Stimulated activated CD4-positive, alpha-beta T cell treated with anti-CD3 and anti-CD28 coated beads, Interleukin-12 subunit alpha, Interleukin-12 subunit beta, amount 100 ng/mL, for 4 hours (primary cell): ENCODE measurements at places on chromosomes 3 and 15.

DNA sequence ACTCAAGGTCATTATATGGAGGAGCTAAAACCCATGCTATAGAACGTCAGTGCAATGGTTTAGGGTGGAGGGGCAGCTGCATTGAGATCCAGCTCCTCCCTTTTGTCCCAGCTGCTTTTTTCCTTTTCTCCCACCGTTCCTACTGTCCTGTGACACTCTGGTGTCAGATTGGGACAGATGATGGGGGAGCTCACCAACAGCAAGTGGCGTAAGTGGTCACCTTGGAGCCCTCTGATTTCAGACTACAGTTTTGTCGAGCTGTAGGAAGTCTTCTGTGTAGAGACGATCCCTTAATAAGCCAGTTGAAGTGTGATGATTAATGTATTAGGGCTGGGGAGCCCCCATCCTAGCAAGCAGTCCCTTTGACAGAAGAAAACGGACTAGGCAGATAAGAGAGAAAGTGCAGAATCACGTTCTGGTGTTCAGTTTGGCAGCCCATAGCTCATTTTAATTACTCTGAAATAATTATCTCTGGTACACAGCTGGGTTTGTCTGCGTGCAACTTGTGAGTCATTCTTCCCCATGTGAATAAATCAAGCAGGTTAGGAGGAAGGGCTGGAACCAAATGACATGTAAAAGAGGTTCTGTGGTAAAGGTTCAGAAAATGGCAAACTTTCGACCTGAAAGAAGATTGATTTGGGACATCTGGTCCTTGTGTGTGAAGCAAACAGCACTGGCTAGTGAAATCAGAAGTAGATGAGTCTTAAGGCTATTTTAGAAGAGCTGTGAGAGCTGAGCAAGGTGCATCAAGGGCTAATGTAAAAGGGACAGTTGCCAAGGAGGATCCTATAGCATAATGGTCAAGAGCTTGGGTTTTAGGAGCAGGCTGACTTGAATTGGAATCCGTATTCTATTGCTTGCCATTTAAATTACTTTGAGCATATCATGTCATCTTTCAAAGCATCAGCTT lies 241.4 kb downstream of the EDEM1 start:
- no peak for DNase-seq

- no peak for DNase-seq
Observed at GRCh38 chr15:51731549-51732267, 5.7 kb downstream of the LYSMD2 start.

- no peak for DNase-seq
Observed at GRCh38 chr3:46931631-46932331, 44.8 kb downstream of the CCDC12 start.

DNA sequence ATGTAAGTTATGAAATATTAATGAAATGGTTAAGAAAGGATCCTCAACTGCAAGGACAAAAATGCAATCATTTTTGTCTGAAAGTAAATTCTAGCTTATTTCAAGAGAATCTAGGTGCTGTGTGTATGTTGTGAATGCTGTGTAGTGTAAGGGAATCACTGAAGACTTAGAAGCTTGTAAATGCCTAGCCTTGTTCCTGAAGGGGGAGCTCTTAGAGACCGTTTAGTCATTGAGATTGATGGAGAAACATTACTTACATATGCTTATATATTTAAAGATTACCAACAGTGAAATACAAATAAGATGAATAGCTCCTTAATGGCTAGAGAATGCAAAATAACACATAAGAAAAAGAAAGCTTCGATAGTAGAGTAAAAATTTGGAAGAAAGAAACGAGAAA lies 67.9 kb downstream of the CNTN4 start:
- no peak for DNase-seq

GRCh38 chr3:112623213-112623612 lies 17.7 kb downstream of the CCDC80 start:
- DNase-seq, result no peak

DNA sequence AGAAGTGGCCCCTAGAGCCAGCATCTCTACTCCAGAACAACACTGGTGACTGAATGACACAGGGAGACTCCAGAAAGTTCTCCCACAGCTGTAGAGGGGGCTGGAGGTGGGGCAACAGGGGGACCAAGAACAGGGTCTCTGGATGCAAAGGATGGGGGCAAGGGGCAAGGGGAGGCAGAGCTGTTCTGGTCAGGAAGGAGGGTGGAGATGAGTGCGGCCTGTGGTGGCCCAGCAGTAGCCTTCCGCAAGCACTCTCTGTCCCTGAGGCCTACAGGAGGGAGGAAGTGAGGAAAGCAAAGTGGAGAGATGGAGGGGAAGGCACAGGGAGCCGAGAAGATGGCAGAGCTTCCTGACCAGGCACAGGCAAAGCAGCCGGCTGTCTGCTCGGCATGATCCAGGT lies 56.5 kb downstream of the HOMER2 start:
- no peak for DNase-seq

- no peak for DNase-seq
Observed at GRCh38 chr3:43512754-43513404, 108.9 kb downstream of the ANO10 start.

- no peak for DNase-seq
Observed at GRCh38 chr3:198032039-198032936, 72.3 kb downstream of the LMLN start.

- no peak for DNase-seq
Observed at GRCh38 chr3:195893044-195893395, 15.3 kb downstream of the TNK2 start.

GRCh38 chr15:79858469-79858868 lies 38.3 kb downstream of the MTHFS start:
- no peak for DNase-seq

DNA sequence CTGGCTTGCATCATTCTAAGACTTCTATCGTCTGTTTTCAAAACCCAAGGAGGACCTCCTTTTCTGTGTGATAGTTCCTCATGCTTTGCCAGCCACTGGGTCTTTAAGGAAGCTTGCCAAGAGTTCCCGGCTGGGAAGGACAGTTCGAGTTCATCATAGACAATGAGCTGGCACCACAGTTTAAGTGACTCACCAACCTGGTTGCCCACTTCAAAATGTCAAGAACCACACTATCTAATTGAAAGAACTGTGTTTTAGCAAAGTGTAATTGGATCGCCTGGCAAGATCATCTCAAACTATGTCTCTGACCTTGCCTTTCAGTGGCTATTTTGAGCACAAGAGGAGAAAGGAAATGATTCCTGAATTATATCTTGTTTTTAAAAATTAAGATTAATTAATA lies 27.9 kb downstream of the SOX2 start:
- DNase-seq, result no peak

GRCh38 chr15:75177360-75178071 lies 24.2 kb upstream of the C15orf39 start:
- DNase-seq, result no peak

GRCh38 chr3:11717768-11718636 lies 74.3 kb upstream of the VGLL4 start:
- DNase-seq, result no peak

DNA sequence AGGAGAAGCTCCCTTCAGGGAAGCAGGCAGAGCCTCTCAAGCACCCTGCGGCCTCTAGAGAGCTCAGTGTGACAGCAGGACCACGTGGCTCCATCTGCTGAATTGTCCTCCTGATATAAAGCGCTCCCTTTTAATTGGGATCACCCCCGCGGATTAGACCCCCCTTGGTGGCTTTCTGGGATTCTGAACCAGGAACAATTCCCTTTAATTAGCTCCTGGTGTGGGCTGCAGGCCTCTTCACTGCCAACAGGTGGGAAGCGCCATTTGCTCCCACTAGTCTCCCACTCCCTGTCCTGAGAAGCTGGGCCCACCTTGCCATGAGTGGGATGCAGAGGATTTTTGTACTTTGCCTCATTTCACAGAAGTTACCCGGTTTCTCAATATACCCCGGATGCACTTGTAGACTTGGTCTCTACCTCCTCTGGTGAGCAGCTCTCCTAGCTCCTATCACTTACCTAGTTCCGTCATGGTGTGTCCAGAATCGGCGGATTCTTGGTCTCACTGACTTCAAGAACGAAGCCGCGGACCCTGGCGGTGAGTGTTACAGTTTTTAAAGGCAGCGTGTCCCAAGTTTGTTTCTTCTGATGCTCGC lies 592 bp downstream of the PGPEP1L start:
- DNase-seq, result no peak

- DNase-seq, result no peak
Observed at GRCh38 chr3:132256989-132257388, 60.2 kb upstream of the ACP3 start.

GRCh38 chr3:151476344-151477018 lies 15.6 kb upstream of the IGSF10 start:
- no peak for DNase-seq

DNA sequence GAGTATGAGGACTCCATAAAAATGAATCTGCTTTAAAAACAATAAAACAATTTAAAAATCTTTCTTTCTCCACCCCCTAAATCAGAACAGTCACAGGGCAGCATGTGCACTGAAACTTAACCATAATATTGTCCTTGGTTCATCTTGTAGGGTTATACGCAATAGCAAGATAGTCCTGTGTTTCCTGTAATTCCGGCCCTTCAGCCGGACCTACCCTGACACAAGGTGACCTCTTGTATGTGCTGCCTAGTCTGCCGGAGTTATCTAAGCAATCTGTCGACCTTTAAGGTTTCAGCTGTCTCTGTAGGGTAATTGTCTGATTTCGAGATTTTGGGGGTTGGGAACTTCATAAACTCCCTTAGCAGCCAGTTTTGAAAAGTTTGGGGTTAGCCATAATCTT lies 99.9 kb downstream of the DHX36 start:
- DNase-seq, result no peak

DNA sequence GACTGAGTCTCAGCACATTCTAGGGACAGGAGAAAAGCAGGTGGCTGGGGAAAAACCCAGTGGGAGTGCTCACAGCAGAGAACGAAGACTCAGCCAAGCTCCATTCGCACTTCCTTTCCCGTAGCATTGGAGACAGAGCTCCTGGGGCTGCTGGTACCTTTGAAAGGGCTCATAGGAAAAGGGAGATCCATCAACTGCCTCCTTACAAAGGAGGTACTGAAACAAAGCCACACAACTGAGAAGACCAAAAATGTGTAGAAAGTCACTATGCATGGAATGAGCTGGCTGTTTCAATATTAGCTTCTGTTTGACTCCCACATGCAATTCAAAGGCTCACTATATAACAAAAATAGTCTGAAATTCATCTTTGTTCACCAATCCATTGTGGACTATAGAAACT lies 16.9 kb downstream of the STIMATE start:
- no peak for DNase-seq

DNA sequence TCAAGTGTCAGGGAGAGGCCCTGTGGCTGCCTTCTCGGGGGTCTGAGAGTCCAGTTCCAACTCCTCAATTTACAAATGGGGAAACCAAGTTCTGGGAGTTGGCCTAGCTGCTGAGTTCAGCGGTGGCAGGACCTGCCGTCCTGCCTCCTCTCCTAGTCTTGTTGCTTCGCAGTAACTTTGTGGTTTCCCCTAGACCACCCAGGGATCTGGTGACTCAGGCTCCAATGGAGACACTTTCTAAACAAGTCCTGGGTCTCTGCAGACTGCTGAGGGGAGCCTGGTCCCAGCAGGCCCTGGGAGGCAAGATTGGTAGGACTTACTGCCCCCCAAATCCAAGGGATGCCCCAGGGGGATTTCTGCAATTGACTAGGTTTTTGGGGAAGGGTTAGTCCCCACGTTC lies 83.6 kb downstream of the SMAD6 start:
- no peak for DNase-seq

- DNase-seq, result no peak
Observed at GRCh38 chr3:189630767-189631372, 319 bp upstream of the TP63 start.

- no peak for DNase-seq
Observed at GRCh38 chr3:113714702-113715101, 18.3 kb upstream of the USF3 start.

GRCh38 chr3:184282941-184283340 lies 7.1 kb downstream of the ECE2 start:
- no peak for DNase-seq

DNA sequence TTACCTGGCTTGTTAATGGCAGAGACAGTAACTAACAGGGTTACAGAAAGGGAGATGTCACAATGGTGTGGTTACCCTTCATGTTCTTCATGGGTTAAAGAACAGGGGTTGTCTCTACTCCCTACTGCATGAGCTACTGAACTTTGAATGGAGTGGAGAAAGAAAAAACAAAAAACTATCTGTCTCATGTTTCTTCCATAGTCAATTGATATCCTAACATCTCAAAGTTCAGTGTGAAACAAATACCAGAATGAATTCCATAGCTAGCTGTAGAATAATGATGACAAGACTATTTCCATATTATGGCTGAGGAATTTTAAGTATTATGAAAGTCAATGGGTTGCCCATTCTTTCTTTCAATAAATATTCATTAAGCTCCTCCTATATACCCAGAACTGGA lies 161.3 kb upstream of the LPP start:
- no peak for DNase-seq

GRCh38 chr15:72968531-72968922 lies 83.7 kb upstream of the NEO1 start:
- DNase-seq, result no peak

- DNase-seq, result no peak
Observed at GRCh38 chr15:68317281-68318007, 39.9 kb downstream of the FEM1B start.

- DNase-seq, result no peak
Observed at GRCh38 chr15:57890351-57890750, 175.2 kb downstream of the ALDH1A2 start.

GRCh38 chr3:20523293-20523692 lies 337.3 kb upstream of the SGO1 start:
- DNase-seq, result no peak

DNA sequence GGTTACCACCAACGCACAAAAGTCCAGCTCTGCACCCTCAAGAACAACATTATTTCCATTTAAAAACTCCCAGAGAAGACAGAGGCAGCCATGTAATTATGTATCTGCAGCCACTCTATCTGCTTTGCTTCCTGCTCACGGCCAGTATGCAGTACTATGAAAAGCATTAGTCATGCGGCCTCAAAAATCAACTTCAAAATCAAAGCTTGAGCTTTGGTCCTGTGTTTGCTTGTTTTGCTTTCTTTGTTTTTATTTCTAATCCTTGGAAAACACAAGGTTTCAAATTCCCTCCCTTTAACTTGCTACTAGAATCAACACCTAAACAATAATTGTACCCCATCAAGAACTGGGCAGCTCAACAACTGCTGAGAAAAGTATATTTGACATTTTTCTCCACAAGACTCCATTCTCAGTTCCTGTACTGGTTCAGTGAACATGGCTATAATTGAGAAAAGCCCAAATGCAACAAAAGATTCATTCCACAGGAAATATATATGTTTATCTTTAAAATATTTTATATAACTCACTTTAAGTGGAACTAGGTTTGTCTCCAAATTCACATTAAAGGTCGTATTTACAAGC lies 37.6 kb downstream of the GBE1 start:
- DNase-seq, result no peak

GRCh38 chr3:188266562-188267274 lies 112.8 kb downstream of the LPP start:
- DNase-seq, result no peak

DNA sequence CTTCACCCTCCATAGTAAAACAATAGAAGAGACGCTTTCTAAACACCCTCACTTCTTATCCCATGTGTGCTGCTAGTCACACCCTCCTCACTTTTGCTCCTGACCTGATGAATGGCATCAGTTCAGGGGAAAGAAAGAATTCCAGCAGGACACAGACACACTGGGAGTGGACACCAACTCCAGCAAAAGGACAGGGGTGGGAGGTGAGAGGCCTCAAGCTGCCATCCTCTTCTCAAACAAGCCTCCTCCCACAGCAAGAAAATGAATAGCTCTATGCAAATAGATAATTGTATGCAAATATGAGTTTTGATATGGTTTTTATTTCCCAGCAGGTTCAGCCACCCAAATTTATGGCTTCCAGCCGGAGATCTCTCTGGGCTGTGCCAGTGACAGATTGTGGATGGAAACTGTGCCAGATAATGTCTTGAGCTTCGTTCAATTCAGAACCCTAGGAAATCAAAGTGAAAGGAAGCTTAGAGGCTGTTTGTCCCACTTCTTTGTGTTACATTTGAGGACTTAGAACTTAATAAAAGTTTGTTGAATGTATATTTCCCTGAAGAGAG lies 209.3 kb upstream of the PPP2R3A start:
- DNase-seq, result no peak
